ENCODE measurements at places on chromosomes 6 and 20.

DNA sequence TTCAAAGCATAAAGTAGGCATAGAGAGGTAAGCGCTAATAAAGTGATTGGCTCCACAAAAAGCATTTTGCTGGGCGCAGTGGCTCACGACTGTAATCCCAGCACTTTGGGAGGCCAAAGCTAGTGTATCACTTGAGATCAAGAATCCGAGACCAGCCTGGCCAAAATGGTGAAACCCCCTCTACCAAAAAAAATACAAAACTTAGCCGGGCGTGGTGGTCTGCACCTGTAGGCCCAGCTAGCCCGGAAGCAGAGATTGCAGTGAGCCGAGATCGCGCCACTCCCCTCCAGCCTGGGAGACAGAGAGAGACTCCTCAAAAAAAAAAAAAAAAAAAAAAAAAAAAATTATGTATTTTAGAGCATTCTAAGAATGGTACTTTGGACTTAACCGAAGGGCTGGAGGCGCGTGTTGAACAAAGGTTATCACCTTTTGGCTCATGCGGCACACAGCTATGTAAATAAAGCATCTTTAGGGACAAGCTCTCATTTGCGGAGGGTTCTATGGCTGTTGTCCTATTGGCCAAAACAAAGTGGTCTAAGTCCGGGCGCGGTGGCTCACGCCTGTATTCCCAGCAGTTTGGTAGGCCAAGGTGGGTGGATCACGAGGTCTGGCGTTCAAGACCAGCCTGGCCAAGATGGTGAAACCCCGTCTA lies 17.4 kb downstream of the HFE start:
- no peak for DNase-seq

- DNase-seq: no peak
Measured at GRCh38 chr6:13368079-13368730, 39.9 kb upstream of the TBC1D7 start.

- no peak for DNase-seq
Measured at GRCh38 chr6:130252527-130253237, 29.9 kb upstream of the SAMD3 start.

DNA sequence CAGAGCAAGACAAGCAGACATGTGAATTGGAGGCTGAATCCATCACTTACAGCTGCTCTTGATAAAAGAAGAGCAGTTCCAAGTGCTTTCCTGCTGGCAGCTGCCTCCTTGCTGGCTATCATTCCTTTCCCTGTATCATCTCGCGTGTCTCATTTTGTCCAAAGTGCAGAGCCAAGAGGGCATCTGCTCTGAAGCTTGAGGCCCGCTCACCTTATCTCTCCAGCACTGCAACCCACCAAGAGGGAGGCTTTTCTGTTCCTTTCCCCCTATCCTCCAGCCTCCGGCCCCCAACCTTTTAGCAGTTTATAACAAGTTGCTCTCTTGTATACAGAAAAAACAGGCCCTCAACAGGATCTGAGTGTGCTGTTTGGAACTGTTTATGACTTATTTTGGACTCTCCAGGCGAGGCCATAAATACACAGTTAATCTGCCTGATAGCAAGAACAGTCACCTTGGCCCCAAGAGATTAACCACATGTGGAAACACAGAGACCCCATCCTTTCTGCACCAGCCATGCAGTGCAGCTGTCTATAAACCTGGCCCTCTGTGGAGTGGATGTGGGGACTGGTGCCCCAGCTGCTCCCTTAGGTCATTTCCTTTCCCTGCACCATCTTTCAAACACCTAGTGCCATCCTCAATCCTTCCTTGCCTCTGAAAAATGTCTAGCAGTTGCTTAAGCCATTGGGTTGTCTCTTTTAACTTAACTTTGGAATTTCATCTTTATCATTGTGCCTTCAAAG lies 172.5 kb upstream of the FERMT1 start:
- DNase-seq: no peak

GRCh38 chr6:33577106-33577535 lies 3.0 kb downstream of the BAK1 start:
- no peak for DNase-seq

DNA sequence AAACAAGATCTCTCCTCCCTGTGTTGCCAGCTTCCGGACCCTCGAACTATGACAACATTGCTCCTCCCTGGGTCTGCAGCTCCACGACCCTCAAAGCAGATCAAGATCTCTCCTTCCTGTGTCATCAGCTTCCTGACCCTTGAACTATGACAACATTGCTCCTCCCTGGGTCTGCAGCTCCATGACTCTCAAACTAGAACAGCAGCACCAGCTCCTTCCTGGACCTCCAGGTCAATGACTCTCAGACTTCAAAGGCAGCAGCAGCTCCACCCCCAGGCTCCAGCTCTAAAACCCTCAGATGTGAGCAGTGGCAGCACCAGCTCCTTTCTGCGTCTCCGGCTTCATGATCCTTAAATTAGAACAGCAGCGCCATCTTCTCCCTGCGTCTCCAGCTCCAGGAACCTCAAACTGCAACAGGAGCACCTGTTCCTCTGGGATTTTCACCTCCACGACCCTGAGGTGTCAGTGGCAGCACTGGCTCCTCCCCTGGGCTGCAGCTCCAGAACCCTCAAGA lies 341.0 kb upstream of the SULF2 start:
- DNase-seq: no peak

- no peak for DNase-seq
Measured at GRCh38 chr20:38073307-38074071, 39.9 kb downstream of the RPRD1B start.

GRCh38 chr6:44676246-44676790 lies 288.8 kb downstream of the CDC5L start:
- DNase-seq: no peak

DNA sequence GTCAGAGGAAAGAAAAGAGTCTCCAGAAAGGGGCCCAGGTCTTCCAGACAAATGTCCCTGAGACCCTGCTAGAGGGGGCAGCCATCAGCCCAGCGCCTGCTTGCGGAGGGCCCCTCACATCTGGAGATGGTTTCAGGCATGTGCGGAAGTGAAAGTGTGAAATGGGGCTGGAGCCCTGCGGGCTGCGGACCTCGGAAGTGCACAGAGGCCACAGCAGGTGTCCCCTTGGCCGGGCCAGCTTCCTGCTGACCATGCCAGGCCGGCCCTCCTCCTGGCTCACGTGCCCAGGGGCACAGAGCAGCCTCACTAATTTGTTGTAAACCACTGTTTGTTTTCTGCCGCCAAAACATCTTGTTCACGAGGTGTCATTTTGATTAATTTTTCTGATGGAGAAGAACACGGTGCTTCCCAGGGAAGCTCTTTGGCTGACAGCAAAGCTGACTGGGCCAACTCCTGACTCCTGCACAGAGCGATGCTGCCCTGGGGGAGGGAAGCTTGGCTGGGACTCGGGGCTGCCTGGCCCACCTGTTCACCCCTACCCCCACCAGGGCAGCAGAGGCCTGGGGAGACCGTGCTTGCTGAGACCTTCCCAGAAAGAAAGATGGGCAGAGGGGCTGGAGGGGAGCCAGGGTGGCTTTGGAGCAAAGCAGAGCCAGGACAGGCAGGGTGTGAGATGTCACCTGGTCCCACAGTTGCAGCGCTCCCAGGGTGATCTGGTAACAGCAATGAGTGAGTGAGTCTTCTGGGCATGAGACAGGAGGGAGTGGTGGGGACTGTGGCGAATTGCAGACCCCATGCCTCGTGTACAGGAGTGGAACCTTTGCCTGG lies 54.2 kb downstream of the BCAS4 start:
- no peak for DNase-seq

DNA sequence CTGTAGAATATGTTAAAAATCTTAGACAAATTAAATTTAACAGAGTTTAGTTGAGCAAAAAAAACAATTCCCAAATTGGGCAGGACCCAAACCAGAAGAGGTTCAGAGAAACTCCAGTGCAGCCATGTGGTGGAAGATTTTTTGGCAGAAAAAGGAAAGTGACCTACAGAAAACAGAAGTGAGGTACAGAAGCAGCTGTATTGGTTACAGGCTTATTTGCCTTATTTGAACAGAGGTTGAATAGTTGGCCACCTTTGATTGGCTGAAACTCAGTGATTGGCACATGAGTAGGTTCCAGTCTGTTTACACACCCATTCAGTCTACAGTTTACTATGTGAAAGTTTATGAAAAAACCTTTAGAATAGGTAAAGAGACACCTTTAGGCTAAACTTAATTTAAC lies 110.9 kb upstream of the LAMP5 start:
- no peak for DNase-seq

DNA sequence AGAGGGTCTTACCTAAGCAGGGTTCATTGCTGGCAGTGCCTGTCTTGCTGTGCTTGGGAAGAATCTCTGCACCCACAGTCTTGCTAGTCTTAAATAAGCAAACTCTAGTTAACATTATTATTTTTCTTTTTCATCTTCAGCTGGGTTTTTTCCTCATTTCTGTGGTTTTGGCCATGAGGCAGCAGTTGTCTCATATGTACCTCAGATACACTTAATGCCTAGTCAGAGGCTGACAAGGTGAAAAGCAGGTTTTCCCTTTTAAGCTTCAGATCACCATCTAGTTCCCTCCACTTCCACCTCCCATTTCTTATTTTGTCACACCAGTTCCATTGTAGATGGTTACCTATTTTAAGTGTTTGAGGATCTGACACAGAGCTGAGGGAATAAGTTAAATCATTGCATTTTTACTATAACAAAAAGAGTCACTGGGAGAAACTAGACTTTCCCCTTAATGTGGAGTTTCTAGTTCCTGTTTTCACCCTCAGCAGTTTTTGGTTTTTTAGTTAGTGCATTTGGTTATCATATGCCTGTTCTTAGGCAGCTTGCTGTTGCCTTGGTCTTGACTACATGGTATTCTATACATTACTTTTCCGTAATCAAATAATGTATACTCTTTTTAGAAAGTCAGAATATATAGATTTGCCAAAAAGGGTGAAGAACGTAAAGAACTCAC lies 46.0 kb downstream of the AFDN start:
- DNase-seq: no peak

- DNase-seq: no peak
Measured at GRCh38 chr6:68975064-68975463, 340.0 kb downstream of the ADGRB3 start.

DNA sequence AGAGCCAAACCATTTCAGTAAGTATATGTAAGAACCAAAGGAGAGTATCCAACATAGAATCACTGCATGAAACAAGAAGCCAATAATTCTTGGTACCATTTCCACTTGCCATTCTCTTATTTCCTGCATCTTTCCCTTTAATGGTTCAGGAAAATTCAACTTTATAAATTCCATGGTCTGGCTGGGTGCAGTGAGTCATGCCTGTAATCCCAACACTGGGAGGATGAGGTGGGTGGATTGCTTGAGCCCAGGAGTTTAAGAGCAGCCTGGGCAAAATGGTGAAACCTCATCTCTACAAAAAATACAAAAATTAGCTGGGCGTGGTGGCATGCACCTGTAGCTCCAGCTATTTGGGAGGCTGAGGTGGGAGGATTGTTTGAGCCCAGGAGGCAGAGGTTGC lies 21.2 kb downstream of the NHLRC1 start:
- no peak for DNase-seq

DNA sequence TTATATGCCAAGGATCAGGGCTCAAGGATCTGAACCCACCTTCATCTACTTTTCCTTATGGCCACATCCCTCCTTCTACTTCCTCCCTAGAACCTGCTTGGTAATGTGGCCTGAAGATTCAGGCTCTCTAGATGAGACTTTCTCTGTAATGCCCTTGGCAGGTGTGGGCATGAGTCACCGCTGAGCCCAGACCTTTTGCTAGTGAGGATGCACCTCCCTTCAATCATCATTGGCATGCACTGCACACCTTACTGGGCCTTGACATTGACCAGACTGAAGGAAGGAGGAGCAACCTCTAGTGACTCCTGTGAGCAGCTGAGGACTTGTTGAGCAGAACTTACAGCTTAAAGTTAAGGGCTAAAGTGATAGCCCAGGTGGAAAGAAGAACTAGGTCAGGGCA lies 405.3 kb downstream of the MAFB start:
- no peak for DNase-seq

GRCh38 chr20:62925420-62926228 lies 681 bp downstream of the DIDO1 start:
- DNase-seq: no peak

GRCh38 chr6:106773522-106773921 lies 144.1 kb downstream of the QRSL1 start:
- no peak for DNase-seq

DNA sequence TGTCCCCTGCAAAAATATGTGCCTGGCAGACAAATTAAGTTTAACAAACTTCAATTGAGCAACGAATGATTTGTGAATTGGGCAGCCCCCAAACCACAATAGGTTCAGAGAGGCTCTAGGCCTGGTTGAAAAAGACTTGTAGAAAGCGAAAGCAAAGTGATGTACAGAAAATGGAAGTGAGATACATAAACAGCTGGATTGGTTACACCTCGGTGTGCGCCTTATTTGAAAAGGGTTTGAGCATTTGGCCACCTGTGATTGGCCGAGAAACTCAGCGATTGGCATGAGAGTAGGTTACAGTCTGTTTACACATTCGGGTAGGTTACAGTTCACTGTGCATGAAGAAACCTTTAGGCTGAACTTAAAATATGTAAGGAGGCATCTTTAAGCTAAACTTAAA lies 136.9 kb downstream of the CD83 start:
- DNase-seq: no peak

DNA sequence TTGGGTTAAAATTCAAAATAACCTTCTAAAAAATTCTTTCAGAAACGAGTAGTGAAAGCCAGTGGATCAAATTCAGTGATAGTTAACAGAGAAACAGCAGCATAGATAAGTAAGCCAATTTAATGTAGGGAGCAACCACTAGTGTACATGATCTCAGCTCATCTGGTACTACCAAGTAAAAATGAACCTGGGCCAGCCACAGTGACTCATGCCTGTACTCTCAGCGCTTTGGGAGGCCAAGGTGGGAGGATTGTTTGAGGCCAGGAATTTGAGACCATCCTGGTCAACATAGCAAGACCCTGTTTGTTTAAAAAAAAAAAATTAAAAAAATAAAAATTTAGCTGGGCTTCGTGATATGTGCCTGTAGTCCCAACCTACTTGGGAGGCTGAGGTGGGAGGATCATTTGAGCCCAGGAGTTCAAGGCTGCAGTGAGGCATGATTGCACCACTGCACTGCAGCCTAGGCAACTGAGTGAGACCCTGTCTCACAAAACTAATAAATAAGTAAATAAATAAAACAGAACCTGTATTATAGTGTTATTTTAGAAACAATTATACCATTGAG lies 32.4 kb downstream of the CBFA2T2 start:
- DNase-seq: no peak

DNA sequence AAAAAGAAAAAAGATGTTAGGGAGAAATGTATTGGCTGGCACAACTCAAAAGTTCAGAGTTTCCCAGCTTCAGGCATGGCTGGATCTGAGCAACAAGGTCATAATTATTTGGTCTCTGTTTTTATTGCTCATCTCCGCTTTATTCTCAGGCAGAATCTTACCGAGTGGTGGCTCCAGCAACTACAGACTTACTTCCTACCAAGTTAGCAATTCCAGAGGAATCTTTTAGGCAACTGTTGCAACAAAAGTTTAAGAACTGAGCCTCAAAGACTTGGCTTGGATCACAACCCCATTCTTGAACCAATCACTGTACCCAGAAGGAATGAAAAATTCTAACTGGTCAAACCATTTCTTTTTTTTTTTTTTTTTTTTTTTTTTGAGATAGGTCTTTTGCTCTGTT lies 35.5 kb upstream of the NCOA3 start:
- no peak for DNase-seq

- no peak for DNase-seq
Measured at GRCh38 chr6:135475292-135475886, 22.2 kb downstream of the AHI1 start.

All from stimulated activated CD4-positive, alpha-beta T cell treated with anti-CD3 and anti-CD28 coated beads, Interleukin-1b, Interleukin-23, amount 100 ng/mL, for 1 hour (primary cell).